Dermis microvascular lymphatic vessel endothelial cell (primary cell): ENCODE measurements at places on chromosomes 12 and 14.

DNA sequence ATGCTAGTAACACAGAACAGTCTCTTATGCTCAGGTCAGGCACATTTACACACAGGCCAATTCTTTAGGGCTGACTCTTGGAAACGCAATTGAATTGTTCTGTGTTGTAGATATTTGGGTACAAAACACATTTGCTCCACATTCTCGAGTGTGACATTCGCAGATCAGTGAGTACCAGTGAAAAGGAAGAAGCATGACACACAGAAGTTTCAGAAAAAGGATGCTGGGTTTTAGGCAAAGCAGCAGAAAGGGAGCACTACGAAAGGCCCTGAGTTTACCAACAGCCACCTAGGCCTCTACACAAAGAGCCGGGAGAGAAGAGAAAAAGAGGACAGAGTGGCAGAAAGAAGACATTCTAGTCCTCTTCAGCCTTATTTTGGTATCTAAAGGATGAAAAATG is 254.4 kb upstream of the BTG1 start:
- DNase-seq, result no peak

- DNase-seq, result no peak
These were observed 473.1 kb downstream of the ETNK1 start for GRCh38 chr12:23098110-23098509.

DNA sequence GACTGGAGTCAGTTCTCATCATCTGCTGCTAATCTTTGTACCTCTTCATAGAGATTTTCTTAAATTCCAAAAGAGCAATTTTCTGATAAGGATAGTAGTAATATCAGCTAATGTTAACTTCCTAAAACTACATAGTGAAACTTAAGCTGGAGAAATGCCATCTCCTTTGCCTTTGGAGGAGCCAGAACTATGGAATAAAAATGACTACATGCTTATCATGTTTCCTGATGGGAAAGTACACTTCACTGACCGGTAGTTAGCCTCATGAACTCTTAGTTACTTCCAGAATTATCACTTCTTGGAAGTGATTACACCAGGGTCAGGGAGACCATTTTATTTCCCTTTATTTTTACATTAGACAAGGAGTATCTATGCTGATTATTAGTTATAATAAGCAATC is 1222.1 kb upstream of the TMEM132C start:
- DNase-seq, result no peak

- no peak for DNase-seq
These were observed 125.3 kb upstream of the PRMT8 start for GRCh38 chr12:3365463-3366411.

DNA sequence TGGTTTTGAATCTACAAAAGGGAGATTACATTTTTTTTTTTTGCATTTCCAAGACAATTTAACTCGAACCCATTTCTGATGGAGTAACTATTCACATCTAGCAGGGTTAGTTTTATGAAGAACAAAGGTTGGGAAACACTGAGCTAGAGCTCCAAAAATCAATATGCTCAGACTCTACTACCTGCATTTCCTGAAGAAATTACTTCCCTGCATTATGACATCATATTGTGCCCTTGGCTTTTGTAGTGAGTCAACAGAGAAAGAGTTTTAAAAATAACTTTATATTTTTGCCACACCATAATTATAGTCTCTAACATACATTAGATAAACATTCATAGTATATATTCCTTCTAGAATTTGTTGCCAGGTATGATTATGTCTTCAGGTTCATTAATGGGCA is 14.8 kb downstream of the GRIP1 start:
- DNase-seq, result no peak

DNA sequence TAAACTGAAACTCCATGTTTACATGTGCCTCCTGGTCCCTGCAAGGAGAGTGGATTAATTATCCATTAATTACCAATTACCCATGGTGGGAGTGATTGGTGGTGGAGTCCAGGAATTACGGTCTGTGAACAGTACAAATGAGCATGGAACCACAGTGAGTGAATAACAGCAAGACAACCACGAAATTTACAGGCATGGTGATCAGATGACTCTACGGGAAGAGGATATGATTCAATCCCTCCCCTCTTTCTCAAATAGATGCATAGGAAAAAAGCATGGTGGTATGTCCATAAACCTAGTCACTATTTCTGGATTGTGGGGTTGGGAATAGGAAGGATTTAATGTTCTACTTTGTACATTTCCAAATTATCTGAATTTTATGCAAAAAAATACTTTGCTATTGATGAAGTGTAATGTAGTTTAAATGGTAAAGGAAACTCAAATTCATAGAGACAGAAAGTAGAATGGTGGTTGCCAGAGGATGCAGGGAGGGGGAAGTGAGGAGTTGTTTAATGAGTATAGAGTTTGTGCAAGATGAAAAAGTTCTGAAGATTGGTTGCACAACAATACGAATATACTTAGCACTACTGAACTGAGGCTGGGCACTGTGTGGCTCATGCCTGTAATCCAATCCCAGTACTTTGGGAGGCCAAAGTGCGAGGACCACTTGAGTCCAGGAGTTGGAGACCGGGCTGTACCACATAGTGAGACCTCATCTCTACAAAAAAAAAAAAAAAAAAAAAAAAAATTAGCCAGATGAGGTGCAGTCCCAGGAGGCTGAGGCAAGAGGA is 41.2 kb upstream of the C12orf75 start:
- DNase-seq, result peak; percentile 61

- no peak for DNase-seq
These were observed 682 bp upstream of the TRIP11 start for GRCh38 chr14:92040431-92041051.

GRCh38 chr14:96902004-96902403 is 104.8 kb downstream of the VRK1 start:
- DNase-seq, result no peak

DNA sequence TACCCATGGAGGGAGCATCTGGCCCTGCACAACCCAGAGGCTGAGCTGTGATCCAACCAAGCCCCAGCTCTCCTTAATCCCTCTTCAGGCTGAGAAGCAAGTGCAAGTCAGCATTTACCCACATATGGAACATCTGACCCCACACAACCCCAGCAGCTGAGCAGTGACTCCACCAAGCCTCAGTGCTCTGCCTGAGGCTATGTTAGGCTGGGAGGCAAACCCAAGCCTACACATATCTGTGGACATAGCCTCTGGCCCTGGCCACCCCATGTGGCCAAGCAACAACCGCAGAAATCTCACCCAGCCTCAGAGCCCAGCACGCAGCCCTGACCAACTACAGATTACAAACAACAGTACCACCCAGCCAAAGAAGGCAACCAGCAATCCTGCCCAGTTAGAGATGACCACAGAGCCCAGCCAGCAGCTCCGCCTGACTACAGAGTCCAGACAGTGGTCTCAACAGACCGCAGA is 142.8 kb downstream of the NUAK1 start:
- no peak for DNase-seq
